Fibroblast of upper back skin (primary cell): ENCODE measurements at places on chromosomes 5 and 9.

DNA sequence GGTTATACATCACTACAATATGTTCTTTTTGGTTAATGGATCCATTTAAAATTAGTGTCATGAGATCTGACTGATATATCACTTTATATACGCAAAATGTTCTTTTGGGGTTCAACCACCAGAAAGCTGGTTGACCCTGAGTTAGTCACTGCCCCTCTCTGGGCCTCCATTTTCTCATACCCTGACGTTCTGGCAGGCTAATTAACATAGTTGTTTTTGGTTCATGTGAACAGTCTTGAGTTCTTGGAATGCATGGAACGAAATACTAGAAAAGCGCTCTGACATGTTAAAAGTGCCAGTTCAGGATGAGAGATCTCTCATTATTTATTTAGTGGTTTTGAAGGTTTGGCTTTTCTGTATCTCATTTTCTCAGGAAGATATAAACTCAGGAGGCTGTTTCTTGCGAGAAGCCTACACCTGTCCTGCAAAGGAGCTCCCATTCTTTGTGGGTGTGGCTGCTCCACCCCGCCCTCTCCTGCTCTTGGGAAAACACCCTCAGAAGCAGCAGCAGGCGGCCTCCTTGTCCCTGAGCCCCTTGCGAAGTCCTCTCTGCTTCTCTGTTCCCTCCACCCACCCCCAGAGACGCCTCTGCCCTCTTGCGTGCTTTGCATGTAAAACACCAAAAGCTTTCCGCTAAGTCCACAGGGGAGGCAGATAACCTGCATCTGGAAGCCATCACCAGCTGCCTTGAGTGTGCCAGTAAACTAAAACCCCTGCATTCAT, 302.4 kb upstream of the PANK3 start:
- DNase-seq, result no peak

GRCh38 chr5:6504677-6505415, 56.2 kb downstream of the UBE2QL1 start:
- peak; percentile 55 for DNase-seq

GRCh38 chr5:168195110-168195509, 96.3 kb upstream of the WWC1 start:
- DNase-seq, result no peak

DNA sequence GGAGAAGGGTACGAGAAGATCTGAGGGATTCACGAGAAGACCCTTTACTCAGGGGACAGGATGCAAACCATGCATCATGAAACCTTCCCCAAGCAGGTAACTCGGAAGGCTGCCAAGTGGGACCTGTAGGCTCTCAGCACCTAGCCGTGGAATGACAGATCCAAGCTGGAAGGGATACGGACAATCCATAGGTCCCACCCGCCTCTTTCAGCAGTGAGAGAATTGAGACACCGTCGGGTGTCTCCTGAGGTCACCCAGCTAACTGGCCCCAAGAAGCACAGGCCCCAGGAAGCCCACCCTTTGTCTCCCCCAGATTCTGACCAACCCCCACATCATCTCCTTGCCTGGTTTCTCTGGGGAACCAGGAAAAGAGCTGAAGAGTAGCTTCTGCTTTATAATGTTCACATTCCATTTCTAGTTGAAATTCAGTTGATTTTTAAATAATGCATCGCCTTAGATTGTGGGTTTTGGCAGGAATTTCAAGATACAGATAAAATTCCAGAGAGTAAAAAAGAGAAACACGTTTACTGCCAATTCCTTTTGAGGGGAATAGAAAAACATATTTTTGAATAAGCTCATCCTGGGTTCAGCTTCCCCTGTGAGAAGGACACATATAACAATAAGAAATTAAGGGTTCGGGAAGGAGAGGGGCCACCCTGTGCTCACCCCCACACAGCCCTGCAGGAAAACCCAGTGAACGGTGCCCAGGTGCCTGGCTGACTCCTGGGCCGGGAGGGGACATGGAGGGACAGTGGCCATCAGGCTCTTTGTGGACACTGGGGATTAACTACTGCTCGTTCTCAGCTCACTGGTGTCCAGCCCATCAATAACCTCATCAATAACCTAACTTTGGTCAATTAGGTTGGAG, 51.1 kb downstream of the NSUN2 start:
- peak; percentile 32 for DNase-seq

DNA sequence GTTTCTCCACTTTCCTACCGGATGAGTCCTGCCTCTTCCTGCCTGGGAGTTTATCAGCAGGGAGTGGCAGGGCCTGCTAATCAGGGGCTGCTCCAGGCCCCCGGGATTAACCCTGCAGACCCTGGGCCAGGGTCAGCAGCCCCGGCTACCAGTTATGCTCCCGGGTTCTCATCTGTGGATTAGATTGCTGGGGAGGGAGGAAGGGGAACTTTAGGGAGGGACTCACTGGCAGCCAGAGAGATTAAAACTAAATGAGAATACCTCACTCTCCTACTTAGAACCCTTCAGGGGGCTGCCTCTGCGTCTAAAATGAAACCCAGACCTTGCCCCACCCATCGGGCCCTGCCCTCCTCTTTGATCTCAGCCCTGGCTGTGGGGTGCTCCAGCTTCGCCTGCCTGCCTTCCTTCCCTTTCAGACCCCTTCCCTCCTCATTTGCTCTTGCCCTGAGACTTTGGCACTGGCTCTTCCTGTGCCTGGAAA, 130.5 kb upstream of the HAND1 start:
- no peak for DNase-seq

GRCh38 chr9:89505911-89506310, 8.0 kb upstream of the SEMA4D start:
- DNase-seq, result no peak

GRCh38 chr9:90826326-90827020, 24.9 kb downstream of the SYK start:
- no peak for DNase-seq

- peak; percentile 60 for DNase-seq
Measured at GRCh38 chr9:27519466-27520465, 4.3 kb upstream of the IFNK start.

- no peak for DNase-seq
Measured at GRCh38 chr9:5762421-5762820, 70.5 kb downstream of the ERMP1 start.
